Common myeloid progenitor, CD34-positive (primary cell): ENCODE measurements at places on chromosomes 4 and X.

GRCh38 chr4:170827562-170828274 is 738.0 kb upstream of the AADAT start:
- DNase-seq, result no peak

- DNase-seq, result no peak
These were observed 129.6 kb upstream of the NALF2 start for GRCh38 chrX:69374569-69374968.

GRCh38 chrX:74426071-74426470 is 4.8 kb downstream of the SLC16A2 start:
- DNase-seq, result no peak

GRCh38 chr4:159137176-159137575 is 34.3 kb downstream of the RAPGEF2 start:
- DNase-seq, result no peak

DNA sequence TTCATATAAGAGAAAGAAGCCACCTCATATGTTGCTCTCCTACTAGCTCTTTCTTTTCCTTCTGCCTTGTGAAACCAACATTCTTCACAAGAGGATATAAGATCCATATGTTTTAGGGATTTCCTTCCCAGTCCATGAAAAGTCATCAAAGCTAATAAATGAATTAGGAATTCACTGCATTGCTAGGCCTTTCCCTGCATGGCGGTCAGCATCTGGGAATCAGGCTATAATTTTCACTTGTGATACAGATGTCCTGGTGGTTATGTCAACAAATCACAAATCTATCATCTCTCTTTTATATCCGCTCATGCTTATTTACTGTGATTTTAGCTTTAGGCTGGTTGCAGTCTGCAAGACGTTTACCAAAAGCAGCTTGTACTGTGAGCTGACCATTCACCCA is 510.0 kb downstream of the NLGN4X start:
- no peak for DNase-seq

- peak; percentile 8 for DNase-seq
These were observed 38.5 kb upstream of the MED14 start for GRCh38 chrX:40773809-40774208.

DNA sequence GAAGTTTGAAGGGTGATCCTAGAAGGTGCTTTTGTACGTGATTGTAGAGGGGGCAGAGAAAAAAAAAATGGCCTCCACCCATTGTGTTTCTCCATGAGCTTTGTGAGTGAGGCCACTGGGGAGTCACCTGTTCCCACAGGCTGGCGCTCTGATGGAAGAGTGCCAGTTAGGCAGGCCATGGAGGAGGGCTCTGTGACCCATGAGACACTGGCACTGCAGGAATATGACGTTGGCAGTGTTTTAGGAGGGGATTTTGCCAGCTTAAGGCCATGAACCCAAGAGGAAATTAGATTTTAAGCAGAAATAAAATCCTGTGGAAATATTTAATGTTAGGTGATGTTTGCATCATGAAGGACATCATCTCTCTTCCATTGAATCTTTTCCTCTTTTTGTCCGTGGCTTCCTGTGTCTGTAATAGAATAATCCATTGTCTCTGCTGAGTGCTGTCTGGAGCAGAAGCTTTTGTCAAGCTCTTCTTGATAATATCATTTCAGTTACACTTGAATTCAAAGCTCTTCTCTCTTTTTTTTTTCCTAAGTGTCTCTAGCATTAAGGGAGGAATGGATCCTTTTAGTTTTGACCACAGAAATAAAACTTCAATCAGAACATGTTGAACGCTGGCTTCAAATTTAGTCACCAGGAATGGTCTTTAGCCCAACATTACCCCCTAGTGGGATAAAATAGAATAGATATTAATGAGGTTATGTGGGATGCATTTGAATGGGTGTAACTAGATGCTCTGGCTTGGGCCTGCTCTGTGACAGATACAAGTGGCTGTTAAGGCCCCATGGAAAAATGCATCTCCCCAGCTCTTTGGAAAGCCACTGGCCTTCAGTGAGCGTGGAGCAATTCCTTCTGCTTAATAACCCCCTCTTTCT is 41.0 kb upstream of the UCP1 start:
- peak; percentile 50 for DNase-seq

- DNase-seq, result no peak
These were observed 376.2 kb downstream of the PCDH18 start for GRCh38 chr4:137156054-137156453.

- DNase-seq, result no peak
These were observed 376.5 kb downstream of the HNRNPD start for GRCh38 chr4:81997313-81997712.

DNA sequence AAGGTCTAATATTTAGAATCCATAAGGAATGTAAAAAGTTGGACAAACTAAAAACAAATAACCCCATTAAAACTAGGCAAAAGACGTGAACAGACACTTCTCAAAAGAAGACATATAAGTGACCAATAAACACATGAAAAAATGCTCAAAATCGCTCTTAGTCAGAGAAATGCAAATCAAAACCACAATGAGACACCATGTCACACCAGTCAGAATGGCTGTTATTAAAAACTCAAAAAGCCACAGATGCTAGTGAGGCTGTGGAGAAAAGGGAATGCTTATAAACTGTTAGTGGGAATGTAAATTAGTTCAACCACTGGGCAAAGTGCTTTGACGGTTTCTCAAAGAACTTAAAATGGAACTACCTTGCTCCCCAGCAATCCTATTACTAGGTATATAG is 674.3 kb upstream of the MAGEB2 start:
- no peak for DNase-seq

- DNase-seq, result no peak
These were observed 21.9 kb upstream of the MRFAP1 start for GRCh38 chr4:6618386-6619115.

GRCh38 chr4:7526491-7526890 is 91.8 kb upstream of the PSAPL1 start:
- no peak for DNase-seq

- peak; percentile 28 for DNase-seq
These were observed at the start of gene SORBS2 for GRCh38 chr4:185811509-185812364. Gene SORBS2 (minus strand): TSS chr4:185812194. CDS start chr4:185690571, 121,623 bp downstream.
